ENCODE measurements at places on chromosomes 5 and 9. TPM values are rescaled to one million over a fixed set of nuclear protein-coding genes. Genes with fewer than 3 reads are reported as not detected.

ZNF354C gene
- 4.8 TPM for total RNA-seq

DNA sequence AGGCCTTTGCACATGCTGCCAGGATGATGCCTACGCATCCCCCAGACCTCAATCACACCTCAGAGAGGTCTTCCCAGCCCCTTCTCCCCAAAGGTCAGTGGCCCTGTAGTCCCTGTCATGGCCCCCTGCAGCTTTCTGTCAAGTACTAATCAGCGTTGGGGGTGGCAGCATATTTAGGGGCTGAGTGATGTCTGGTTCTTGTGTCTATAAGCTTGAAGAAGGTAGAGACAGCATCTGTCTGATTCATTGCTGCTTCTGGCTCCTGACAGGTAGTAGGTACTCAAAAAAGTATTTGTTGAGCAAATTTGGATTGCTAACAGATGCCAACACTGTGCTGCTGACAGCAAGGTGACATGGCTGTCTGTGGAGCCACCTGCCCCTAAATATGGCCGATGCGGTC, 51.6 kb upstream of the RPL26L1 start:
- no peaks in the 10 kb centered on the region for H3K36me3 ChIP-seq
- H3K27me3 ChIP-seq, result no peaks in the 10 kb centered on the region
- no peak for DNase-seq
- no peak overlapping the region for H3K27ac ChIP-seq
- peaks cover 25% of the 10 kb centered on the region for H3K4me1 ChIP-seq

DNA sequence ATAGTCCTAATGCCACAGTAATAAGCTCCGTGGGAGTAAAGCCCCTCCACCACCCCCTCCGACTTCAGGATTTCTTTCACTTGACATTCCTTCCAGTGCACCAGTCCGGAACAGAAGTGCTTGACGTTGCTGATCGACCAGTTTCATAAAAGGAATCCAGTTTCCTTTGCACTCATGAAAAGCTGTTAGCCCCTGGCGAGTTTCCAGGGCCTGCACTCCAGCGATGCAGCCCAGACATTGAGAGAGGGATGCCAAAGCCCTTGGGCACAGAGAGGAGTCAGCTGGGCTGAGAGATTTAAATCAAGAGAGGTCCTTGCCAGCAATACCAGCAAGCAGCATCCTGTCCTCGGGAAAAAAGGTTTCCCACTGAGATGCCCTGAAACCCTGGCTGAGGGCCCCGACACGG, 170.1 kb downstream of the GABBR2 start:
- H3K4me3 ChIP-seq, result no peak overlapping the region
- H3K27me3 ChIP-seq, result no peaks in the 10 kb centered on the region
- no peak for DNase-seq
- H3K4me1 ChIP-seq, result no peaks in the 10 kb centered on the region

DNA sequence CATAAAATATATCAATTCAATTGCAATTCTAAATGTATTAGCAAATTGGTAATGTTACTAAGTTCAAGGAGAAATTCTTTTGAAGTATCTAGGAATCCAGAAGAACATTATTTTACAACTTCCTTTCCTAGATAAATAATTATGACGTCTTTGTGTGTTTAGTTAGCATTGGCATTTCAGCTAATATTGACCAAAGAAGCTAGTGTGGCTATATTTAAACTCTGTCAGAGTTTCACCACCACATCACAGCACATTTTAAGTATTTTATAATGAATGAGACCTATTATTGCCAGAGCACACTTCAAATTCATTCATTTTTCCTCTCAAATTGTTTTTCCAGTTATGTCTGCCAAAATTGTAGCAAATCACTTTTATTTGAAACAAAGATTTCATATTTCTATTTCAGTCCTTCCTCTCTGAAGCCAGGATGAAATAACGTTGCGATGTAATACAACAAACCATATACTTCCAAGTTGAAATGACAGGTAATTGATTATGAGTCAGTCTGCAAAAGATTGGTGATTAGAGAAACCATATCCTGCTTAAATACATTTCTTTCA, 18.9 kb downstream of the PLK2 start:
- DNase-seq, result no peak
- no peaks in the 10 kb centered on the region for H3K4me1 ChIP-seq
- no peak overlapping the region for H3K27ac ChIP-seq
- no peaks in the 10 kb centered on the region for H3K27me3 ChIP-seq

- H3K27me3 ChIP-seq, result no peaks in the 10 kb centered on the region
- no peak overlapping the region for H3K4me3 ChIP-seq
- no peaks in the 10 kb centered on the region for H3K36me3 ChIP-seq
- H3K27ac ChIP-seq, result no peak overlapping the region
- DNase-seq, result no peak
Measured at GRCh38 chr5:26856238-26856637, 182.1 kb downstream of the CDH9 start.

DNA sequence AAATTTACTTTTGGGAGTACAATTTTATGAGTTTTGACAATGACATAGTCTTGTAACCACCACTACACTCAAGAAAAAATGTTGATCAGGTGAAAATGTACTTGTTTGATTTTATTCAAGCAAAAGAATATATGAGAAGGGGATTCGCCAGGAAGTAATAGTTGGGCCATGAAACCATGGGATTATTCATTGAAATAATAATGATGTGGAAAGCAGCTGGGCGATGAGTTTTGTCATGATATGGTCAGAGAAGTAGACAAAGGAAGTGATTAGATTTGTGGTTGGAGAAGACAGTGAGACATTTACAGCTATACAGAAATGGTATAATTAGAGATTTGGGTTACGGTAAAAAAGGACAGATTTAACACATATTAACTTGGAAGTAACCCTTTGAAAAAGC, 11.2 kb downstream of the HMGCR start:
- no peak overlapping the region for H3K4me3 ChIP-seq
- H3K27ac ChIP-seq, result no peak overlapping the region
- H3K4me1 ChIP-seq, result no peaks in the 10 kb centered on the region
- H3K27me3 ChIP-seq, result no peaks in the 10 kb centered on the region
- DNase-seq, result no peak

DNA sequence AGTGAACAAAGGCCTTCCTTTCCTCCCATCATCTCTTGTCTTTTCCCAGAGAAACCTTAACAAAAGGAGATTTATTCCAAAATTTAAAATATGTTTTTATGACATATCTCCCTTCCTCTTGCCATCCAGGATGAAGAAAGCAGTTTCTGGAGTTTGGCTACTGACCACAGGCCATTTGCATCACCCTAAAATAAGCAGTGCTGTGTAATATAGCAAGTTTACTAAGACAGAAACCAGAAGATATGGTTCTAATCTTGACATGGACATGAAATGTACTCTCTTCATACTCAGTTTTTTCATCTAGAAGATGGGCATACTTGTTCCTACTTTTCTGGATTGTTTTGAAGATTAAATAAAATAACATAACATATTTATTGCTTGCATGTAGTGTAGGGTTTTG, 50.2 kb upstream of the ZFAND5 start:
- no peaks in the 10 kb centered on the region for H3K27me3 ChIP-seq
- H3K36me3 ChIP-seq, result no peaks in the 10 kb centered on the region
- no peak overlapping the region for H3K4me3 ChIP-seq
- H3K4me1 ChIP-seq, result no peaks in the 10 kb centered on the region
- DNase-seq, result no peak
- no peak overlapping the region for H3K27ac ChIP-seq

GRCh38 chr5:171131497-171131896, 177.6 kb upstream of the TLX3 start:
- no peak overlapping the region for H3K4me3 ChIP-seq
- H3K36me3 ChIP-seq, result no peaks in the 10 kb centered on the region
- no peaks in the 10 kb centered on the region for H3K4me1 ChIP-seq
- no peak for DNase-seq

- H3K4me1 ChIP-seq, result no peaks in the 10 kb centered on the region
- no peaks in the 10 kb centered on the region for H3K36me3 ChIP-seq
- no peaks in the 10 kb centered on the region for H3K27me3 ChIP-seq
- H3K27ac ChIP-seq, result no peak overlapping the region
- no peak overlapping the region for H3K4me3 ChIP-seq
Measured at GRCh38 chr5:102523541-102524175, 24.9 kb upstream of the SLCO6A1 start.

All from testis (tissue), 5 donors.